Inflammatory macrophage treated with lipopolysaccharide for 4 hours (primary cell): ENCODE measurements at places on chromosomes 1 and 21.
A peak's percentile ranks its signal among the peaks of the same experiment; 100 is the strongest.

DNA sequence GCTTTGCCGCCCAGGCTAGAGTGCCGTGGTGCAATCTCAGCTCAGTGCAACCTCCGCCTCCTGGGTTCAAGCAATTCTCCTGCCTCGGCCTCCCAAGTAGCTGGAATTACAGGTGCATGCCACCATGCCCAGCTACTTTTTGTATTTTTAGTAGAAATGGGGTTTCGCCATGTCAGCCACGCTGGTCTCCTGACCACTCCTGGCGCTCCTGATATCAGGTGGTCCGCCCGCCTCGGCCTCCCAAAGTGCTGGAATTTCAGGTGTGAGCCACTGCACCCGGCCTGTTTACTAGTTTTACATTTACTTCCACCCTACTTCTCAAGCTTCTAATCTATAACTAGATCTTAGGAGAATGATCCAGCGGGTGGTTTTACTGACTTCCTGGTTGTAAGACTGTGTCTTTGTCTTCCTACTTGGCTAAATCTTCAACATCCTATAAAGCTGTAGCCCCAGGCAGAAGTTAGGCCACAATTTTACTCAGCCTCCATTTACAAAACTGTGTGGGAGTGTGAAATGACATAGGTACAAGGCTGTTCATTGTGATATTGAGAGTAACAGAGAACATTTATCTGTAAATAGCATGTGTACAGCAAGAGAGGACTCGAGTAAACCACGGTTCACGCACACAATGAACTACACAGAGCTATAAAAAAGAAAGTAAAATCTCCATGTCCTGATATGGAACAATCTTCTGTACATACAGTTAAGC is 9.6 kb upstream of the POU2F1 start:
- no peak for DNase-seq

GRCh38 chr1:75732703-75733102 is 8.2 kb downstream of the ACADM start:
- no peak for DNase-seq

GRCh38 chr1:1510912-1511532 is 940 bp upstream of the ATAD3A start:
- peak; percentile 17 for DNase-seq

DNA sequence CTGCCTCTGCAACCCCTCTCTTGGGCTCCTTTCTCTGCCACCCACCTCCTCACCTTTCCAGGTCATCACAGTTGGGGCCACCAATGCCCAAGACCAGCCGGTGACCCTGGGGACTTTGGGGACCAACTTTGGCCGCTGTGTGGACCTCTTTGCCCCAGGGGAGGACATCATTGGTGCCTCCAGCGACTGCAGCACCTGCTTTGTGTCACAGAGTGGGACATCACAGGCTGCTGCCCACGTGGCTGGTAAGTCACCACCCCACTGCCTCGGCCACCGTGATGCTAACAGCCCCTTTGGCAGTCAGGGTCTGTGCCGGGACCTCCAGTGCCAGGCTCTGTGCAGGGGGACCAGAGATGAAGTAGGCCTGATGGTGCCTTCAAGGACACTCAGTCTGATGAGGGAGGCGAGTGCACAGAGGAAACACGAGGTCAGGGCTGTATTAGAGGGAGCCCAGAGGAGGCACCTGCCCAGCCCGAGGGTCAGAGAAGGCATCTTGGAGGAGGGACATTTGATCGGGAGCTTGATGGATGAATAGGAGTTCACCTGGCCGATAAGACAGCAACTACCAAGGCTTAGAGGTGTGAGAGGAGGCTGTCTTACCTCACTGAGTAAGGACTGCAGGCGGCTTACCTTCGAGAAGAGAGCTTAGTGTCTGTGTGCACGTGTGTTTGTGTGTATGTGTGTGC is 18.1 kb downstream of the PCSK9 start:
- DNase-seq = no peak

- DNase-seq = no peak
Observed at GRCh38 chr1:228162286-228163006, 3.2 kb upstream of the IBA57 start.

GRCh38 chr1:51000160-51000559 is 30.1 kb downstream of the CDKN2C start:
- DNase-seq = no peak

DNA sequence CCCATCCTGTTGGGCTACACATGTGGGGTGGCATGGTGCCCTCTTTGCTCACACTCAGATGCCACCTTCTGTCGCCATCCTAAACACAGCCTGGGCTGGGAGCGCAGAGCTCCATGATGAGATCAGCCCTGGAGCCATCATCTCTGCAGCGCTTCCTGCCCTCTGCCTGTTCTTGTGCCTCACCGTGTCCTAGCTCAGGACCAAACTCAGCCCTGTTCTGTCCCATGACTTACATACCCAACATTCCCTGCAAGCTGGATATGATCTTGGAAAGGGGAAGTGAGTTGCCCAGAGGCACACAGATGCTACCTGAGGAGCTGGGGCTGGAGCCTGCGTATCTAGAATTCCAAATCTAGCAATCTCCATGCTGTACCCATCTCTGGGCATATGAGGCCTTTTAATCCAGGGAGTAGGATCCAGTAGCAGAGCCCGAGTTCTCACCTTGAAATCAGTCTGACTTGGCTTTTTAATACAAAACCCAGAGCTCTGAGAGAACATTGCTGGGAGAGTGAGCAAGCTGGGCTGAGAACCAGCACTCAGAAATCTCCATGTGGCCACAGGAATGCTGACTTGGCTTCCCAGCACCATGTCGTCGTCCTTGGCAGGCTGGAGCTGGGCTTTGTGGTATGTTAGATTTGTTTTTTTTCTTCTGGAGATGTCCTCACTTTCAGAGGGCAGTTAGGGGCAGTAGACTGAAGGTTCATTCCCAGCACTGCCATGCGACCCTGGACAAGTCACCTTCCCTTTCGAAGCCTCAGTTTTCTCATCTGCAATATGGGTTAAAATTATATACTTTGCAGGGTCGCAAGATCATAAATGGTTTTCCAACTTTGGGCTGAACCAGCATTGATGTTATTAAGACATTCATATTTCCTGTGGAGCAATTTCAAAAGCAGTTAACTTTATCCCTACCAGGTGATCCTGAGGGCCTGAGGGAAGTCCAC is 2.6 kb downstream of the ALPL start:
- DNase-seq = no peak

GRCh38 chr1:39733161-39733560 is 5.5 kb upstream of the PPIE start:
- DNase-seq = no peak

DNA sequence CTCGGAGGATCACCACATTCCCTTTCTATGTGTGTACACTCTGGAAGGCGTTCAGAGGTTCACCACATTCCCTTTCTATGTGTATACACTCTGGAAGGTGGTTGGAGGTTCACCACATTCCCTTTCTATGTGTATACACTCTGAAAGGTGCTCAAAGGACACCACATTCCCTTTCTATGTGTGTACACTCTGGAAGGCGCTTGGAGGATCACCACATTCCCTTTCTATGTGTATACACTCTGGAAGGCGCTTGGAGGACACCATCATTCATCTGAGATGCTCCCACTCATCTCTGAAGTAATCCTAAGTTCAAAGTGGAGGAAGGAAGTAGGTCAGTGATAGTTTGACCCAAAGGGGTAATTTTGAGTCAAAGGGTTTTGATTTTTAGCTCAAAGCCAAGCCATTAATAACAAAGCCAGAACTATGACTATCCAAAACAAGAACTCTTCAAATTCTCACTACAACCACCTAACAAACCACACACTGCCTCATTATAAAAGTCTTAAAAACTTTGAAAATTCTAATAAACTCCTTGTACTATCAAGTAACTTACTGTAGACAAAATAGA is 32.9 kb downstream of the NRIP1 start:
- no peak for DNase-seq
